Activated B cell treated with CpG ODN at 0.5 μM for 24 hours (primary cell): ENCODE measurements at places on chromosomes 4 and X. TPM values are rescaled to one million over a fixed set of nuclear protein-coding genes. Genes with fewer than 3 reads are reported as not detected.

Gene SPIN2B
- total RNA-seq = 11.0 and 16.2 TPM in 2 replicates

Gene MTNR1A
- total RNA-seq = not detected in 2 replicates

Gene RIPPLY1
- total RNA-seq = not detected in 2 replicates

Gene PF4V1
- not detected in 2 replicates for total RNA-seq

Gene PDGFRA
- not detected in 2 replicates for total RNA-seq

Gene MAMLD1
- total RNA-seq = 1.2 and 1.4 TPM in 2 replicates

Gene RASL11B
- 0.69 TPM in 1 of 2 replicates, not detected in the other for total RNA-seq

Gene REELD1
- total RNA-seq = 2.1 and 2.6 TPM in 2 replicates

Gene TRIM60
- not detected in 2 replicates for total RNA-seq

Gene APOOL
- total RNA-seq = 13.4 and 14.6 TPM in 2 replicates

Gene MXRA5
- total RNA-seq = not detected in 2 replicates

Gene SLC10A6
- 0.44 TPM in 1 of 2 replicates, not detected in the other for total RNA-seq

Gene KLHL4
- not detected in 2 replicates for total RNA-seq

Gene ARHGAP4
- 151 and 158 TPM in 2 replicates for total RNA-seq

Gene WDFY3
- total RNA-seq = 0.04 and 0.05 TPM in 2 replicates

Gene EBP
- total RNA-seq = 72.4 and 75.5 TPM in 2 replicates

Gene PAGE4
- not detected in 2 replicates for total RNA-seq

Gene CXCL5
- total RNA-seq = not detected in 2 replicates

Gene CXCL13
- 0.44 TPM in 1 of 2 replicates, not detected in the other for total RNA-seq

Gene PASD1
- total RNA-seq = not detected in 2 replicates

Gene PAK3
- 0.05 TPM in 1 of 2 replicates, not detected in the other for total RNA-seq

Gene LDB2
- not detected in 2 replicates for total RNA-seq

Gene MAGEC2
- not detected in 2 replicates for total RNA-seq

Gene PCDH18
- total RNA-seq = not detected in 2 replicates

Gene TLR2
- total RNA-seq = 3.6 and 4.3 TPM in 2 replicates

Gene SPANXD
- not detected in 2 replicates for total RNA-seq

Gene CD99
- total RNA-seq = 86.4 and 102 TPM in 2 replicates

Gene CSAG3
- total RNA-seq = not detected in 2 replicates

Gene DDX53
- total RNA-seq = not detected in 2 replicates
